AML-193 (cell line): ENCODE measurements at places on chromosomes 4 and X.

- no peak for DNase-seq
These were observed 9.3 kb downstream of the NOX1 start for GRCh38 chrX:100864657-100865391.

DNA sequence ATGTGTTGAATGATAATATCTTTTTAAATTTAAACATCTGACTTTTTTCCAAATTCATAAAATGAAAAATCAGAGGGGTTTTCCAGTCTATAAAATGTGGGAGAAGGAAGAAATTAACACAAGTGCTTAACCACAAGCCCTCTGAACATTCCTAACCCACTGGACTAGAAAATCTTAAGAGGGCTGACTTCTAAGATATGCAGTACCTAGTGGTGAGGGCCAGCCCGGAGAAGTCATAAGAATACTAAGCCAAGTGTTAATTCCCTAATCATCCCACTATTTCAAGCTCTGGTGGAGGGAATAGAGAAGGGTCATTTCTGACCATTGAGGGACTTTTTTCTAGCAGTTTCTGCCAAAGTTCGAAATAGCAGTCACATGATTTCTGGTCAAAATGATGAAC, 86.9 kb upstream of the NEIL3 start:
- no peak for DNase-seq

DNA sequence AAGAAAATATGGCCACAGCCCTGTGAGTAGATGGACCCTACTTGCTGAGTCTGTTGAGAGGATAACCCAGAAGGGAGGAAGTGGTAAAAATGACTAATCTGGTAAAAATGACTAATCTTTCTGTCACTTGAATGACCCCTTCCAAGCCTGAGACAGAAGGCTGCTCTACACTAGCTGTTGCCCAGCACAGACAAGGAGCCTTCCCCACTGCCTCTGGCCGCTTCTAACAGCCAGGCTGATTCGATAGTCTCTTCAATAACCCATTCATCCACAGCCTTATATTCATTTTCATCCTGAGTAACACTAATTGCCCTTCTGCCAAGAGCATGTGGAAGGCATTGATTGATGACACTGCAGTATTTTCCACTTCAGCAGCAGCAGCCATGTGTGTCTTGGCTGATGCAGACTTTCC, 18.4 kb downstream of the MAGEB17 start:
- no peak for DNase-seq

DNA sequence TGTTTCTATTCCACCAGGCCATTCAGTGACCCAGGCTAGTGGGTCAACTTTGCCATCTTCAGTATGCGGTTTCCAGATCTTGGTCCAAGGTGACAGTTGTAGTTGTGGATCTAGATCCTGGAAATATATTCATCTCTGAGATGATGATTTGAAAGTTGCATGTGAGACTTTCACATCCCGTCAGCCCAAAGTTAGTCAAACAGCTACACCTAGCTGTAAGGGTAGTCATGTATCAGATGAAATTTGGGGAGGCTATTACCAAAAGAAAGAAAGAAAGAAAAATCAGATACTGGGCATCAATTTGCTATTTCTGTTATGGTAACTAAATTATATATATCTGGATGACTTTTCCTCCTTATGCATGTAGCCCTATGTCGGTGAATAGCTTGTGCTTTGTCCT, 259.4 kb upstream of the ARX start:
- no peak for DNase-seq

- peak; percentile 23 for DNase-seq
These were observed 48.9 kb upstream of the ZNF518B start for GRCh38 chr4:10506077-10506476.

GRCh38 chr4:87120411-87121162, 99.8 kb downstream of the KLHL8 start:
- no peak for DNase-seq

- no peak for DNase-seq
These were observed 185.5 kb downstream of the CEP135 start for GRCh38 chr4:56134266-56134665.

DNA sequence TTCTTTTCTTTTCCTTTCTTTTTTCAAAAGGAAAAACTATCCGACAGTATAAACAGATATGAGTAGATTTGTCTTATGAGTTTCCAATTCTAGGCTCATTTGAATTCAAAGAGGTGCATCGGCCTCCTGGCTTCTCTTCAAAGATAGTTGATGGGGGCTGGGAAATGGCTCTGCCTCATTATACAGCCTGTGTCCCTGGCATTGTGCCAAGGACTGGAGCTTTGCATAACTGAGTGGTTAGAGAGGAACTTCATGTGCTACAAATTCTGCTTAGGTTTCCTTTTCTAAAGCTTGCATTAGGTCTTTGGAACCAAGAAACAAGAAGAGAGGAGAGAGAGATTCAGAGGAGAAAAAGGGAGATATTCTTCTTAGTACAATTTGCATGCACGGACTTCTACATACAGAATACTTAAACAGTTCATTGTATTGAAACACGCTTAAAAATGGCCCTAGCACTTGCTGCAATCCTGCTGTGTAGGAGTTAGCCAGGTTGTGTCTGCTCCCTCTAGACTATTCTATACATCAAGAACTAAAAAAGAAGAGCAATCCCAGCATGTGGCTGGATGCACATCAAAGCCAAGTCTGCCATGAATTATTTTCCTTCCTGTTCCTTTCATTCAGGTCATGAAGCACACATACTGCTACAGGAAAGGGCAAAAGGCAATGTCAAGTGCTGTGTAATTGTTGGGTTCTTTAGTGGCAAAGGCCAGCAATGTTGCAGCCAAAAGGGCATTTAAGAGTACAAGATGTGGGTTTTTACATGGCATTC, 70.9 kb downstream of the INTS12 start:
- peak; percentile 10 for DNase-seq

- DNase-seq, result no peak
These were observed 22.3 kb upstream of the NAT8L start for GRCh38 chr4:2036866-2037265.

GRCh38 chrX:136200466-136200865, 50.7 kb downstream of the MAP7D3 start:
- no peak for DNase-seq

DNA sequence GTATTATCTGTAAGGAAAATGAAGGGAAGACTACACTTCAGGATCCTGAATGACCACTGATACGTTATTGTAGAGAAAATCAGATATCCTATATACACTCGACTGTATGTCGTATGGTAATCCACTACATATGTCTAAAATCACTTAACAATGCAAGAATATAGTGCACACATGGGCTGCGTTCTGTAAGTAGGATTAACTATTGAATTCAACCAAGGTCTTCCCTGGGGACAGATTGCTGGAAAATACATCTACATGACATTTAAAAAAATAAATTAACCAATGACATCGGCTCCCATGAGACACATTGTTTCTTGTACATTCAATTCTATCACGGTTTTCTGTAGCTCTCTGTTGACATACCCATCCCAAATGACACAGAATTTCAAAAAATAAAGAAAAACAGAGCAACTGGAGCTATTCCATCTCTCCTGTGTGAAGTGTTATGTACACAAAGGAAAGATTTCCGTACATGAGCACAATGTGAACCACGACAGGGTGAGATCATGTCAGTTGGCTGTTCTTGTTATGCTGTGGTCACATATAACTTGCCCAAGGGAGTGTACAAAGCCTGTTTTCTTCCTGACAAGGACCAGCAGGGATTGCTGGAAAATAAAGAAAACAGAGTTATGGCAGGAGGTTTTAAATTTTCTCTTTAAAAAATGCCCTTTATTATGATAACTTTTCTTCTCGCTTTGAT, 6.1 kb downstream of the ENOX2 start:
- no peak for DNase-seq

DNA sequence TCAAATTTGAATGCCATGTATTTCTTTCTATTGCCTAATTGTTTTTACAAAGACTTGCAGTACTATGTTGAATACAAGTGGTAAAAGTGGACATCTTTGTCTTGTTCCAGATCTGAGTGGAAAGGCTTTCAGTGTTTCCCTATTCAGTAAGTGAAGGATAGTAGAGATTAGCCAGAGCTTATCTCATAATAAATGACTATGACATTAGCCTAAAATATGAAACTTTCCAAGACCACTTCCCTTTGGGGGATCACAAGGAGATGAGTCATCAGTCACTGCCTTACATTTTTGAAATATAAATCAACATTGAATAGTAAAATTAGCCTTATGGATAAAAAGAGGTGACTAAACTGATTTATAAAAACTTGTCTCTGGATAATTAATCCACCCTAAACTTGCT, 554.1 kb upstream of the MAGEB2 start:
- no peak for DNase-seq

- DNase-seq, result no peak
These were observed 35.8 kb upstream of the TADA2B start for GRCh38 chr4:7007142-7007907.

- DNase-seq, result no peak
These were observed 127.3 kb downstream of the AFAP1 start for GRCh38 chr4:7812231-7812857.
